ENCODE measurements at places on chromosomes 7 and 10. TPM values are rescaled to one million over a fixed set of nuclear protein-coding genes. Genes with fewer than 3 reads are reported as not detected.

Gene PRSS37
- total RNA-seq: not detected

- H3K36me3 ChIP-seq: no peaks in the 10 kb centered on the region
- DNase-seq: no peak
- H3K27me3 ChIP-seq: no peaks in the 10 kb centered on the region
- H3K4me1 ChIP-seq: peaks cover 39% of the 10 kb centered on the region
- no peak overlapping the region for H3K4me3 ChIP-seq
Observed at GRCh38 chr7:74039337-74039736, 11.4 kb downstream of the ELN start.

Gene LRIT2
- not detected for total RNA-seq

- no peaks in the 10 kb centered on the region for H3K36me3 ChIP-seq
- H3K4me1 ChIP-seq: no peaks in the 10 kb centered on the region
- DNase-seq: no peak
- no peak overlapping the region for H3K27ac ChIP-seq
- no peaks in the 10 kb centered on the region for H3K27me3 ChIP-seq
Observed at GRCh38 chr7:69114374-69114773, 483.9 kb upstream of the AUTS2 start.

DNA sequence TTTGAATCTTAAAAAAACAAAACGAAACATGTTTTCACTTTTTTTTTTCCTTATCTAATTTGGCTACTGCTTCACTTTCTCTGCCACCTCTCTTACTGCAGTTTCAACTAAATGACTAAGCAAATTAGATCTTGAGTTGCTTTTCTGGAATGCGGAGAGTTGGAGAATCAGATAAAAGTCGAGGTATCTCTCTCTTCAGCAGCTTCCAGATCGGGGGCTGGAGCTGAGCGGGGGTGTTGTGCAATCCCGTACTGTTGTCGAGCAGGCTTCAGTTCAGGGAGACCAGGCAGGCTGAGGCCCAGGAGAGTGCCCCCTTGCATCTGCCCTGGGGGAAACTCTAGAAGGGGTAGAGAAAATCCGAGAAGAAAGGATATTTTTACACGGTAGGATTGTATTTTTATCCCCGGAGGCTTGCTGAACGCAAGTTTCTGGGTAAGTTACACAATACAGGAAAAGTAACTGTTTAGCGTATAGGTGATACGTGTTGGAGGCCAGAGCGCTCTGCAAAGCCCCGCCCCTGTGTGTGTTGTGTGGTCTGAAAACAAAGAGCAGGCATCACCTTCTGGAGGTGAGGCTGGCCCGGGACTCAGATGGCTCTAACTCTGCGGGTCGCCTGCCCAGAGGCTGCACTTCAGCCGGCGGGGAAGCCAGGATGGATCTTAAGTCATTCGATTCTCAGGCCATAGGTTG lies 116.6 kb downstream of the KLF6 start:
- no peaks in the 10 kb centered on the region for H3K36me3 ChIP-seq
- DNase-seq: no peak
- H3K27me3 ChIP-seq: no peaks in the 10 kb centered on the region
- no peaks in the 10 kb centered on the region for H3K4me1 ChIP-seq
- no peak overlapping the region for H3K4me3 ChIP-seq
- H3K27ac ChIP-seq: no peak overlapping the region

DNA sequence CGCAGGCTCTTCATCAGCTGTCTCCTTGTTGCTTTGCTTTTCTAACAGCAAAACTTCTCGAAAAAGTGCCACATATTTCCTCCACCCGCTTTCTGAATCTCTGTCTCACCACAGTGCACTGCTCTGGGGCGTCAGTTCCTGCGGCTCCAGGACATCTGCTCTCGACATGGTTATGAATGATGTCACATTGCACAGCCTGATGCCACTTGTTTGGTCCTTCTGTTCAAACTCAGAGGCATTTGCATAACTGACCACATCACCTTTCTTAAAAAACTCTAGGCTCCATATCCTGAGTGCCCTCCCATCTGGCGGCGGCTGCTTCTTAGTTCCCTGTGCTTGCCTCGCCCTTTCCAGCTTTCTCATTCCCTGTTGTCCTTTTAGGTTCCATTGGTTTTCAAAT lies 469.3 kb upstream of the COBL start:
- no peaks in the 10 kb centered on the region for H3K36me3 ChIP-seq
- no peaks in the 10 kb centered on the region for H3K27me3 ChIP-seq
- no peak overlapping the region for H3K4me3 ChIP-seq

Gene CFTR
- 0.06 TPM for total RNA-seq

Gene CYP2C19
- total RNA-seq: not detected

Gene NAT16
- not detected for total RNA-seq

- H3K27me3 ChIP-seq: no peaks in the 10 kb centered on the region
- H3K4me1 ChIP-seq: no peaks in the 10 kb centered on the region
- H3K4me3 ChIP-seq: no peak overlapping the region
- no peaks in the 10 kb centered on the region for H3K36me3 ChIP-seq
Observed at GRCh38 chr10:58727633-58728032, 215.0 kb downstream of the BICC1 start.

- H3K4me1 ChIP-seq: peaks cover 41% of the 10 kb centered on the region
- H3K27me3 ChIP-seq: no peaks in the 10 kb centered on the region
- H3K4me3 ChIP-seq: no peak overlapping the region
- peak; percentile 31 for DNase-seq
- no peak overlapping the region for H3K27ac ChIP-seq
Observed at GRCh38 chr10:132539894-132540293, 2.3 kb downstream of the INPP5A start.

Gene ITGB1
- total RNA-seq: 1,992 TPM

- H3K27me3 ChIP-seq: no peaks in the 10 kb centered on the region
- no peak for DNase-seq
- no peaks in the 10 kb centered on the region for H3K36me3 ChIP-seq
- no peak overlapping the region for H3K27ac ChIP-seq
Observed at GRCh38 chr7:93298671-93299070, 66.5 kb downstream of the VPS50 start.

Gene AKAP9
- total RNA-seq: 23.1 TPM

Gene GFRA1
- total RNA-seq: 46.3 TPM

- no peak for DNase-seq
- H3K4me1 ChIP-seq: no peaks in the 10 kb centered on the region
- H3K27ac ChIP-seq: no peak overlapping the region
- no peaks in the 10 kb centered on the region for H3K36me3 ChIP-seq
Observed at GRCh38 chr7:22831602-22832305, 9.1 kb upstream of the TOMM7 start.

DNA sequence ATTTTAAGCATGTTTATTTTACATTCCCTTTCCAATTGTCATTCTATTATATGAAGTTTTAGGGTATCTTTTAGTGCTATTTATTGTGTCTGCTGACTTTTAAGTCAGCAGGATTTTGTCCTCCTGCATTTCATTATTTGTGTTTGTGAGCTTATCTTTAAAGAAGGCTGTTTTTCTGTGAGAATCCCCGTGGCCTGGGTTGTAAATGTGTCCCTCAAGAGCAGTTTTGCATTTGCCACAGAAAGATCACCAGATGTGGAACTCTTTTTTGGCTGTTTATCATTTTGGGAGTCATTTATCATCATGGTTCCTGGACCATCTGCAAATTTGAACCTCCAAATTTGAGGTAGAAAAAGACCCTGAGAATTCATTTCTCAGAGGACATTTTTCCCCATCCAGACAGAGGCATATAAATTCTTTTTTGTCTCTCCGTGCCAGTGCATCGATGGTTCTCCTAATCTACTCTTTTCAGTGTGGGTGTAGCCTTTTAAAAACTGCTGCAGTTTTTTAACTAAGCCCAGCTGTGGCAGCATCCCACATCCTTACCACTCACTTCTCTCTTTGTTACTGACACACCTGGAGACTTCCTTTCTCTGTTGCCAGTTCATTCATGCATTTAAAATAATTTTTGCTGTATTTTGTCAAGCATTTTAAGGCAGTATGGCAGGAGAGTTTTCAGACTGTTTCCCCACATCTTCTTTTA lies 20.1 kb upstream of the MTURN start:
- no peaks in the 10 kb centered on the region for H3K4me1 ChIP-seq
- no peak overlapping the region for H3K27ac ChIP-seq
- H3K4me3 ChIP-seq: no peak overlapping the region
- no peaks in the 10 kb centered on the region for H3K36me3 ChIP-seq

Gene TMEM213
- not detected for total RNA-seq

Gene EGR2
- total RNA-seq: not detected

DNA sequence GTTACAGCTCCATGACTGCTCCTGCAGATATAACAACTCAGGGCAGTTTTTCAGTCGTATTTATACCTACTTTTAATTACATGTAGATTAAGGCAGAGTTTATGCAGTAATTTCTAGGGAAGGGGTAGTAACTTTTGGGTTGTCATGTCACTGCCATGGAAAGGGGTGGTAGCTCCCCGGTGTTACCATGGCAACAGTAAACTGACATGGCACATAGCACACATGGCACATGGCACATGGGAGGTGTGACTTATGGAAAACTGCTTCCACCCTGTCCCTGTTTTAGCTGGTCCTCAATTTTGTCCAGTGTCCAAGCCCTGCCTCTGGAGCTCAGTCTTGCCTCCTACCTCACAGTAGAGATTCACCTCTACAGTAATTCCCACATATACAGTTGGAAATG lies 3.9 kb upstream of the TOMM7 start:
- no peak overlapping the region for H3K27ac ChIP-seq
- H3K27me3 ChIP-seq: no peaks in the 10 kb centered on the region
- no peak for DNase-seq
- peaks cover 9% of the 10 kb centered on the region for H3K4me1 ChIP-seq

Gene MRLN
- total RNA-seq: not detected

Gene IQUB
- total RNA-seq: 0.08 TPM

DNA sequence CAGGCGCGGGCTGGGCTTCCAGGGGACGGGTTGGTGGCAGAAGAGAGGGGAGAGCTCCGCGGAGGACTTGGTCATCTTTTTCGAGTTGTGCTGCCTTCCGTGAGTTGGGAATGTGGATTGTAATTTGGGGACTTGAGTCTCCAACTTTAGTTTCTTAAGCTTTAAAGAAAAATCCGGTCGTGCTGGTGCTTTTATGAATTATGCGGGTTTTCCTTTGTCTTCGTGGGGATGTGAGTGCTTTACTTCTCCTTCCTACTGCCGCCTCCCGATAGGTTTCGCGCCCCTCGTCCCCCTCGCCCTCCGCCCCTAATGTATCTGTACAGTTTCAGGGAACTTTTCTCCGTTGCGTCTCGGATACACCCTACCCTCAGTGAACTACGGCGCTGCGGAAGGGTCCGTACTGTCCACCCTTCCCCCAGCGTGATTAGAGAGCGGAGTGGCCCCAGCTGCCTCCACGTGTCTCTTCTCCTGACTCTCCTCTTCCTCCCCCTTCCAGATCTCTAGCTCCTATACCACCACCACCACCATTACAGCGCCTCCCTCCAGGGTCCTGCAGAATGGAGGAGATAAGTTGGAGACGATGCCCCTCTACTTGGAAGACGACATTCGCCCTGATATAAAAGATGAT lies 649 bp downstream of the SCD start:
- DNase-seq: no peak
- peaks cover 4% of the 10 kb centered on the region for H3K27me3 ChIP-seq
- H3K27ac ChIP-seq: no peak overlapping the region
- H3K4me3 ChIP-seq: peak overlapping the region; percentile 50
- peaks cover 9% of the 10 kb centered on the region for H3K4me1 ChIP-seq

- H3K4me1 ChIP-seq: no peaks in the 10 kb centered on the region
- H3K36me3 ChIP-seq: no peaks in the 10 kb centered on the region
- H3K27ac ChIP-seq: no peak overlapping the region
- peaks cover 4% of the 10 kb centered on the region for H3K27me3 ChIP-seq
Observed at GRCh38 chr7:155338632-155339320, 41.1 kb downstream of the INSIG1 start.

DNA sequence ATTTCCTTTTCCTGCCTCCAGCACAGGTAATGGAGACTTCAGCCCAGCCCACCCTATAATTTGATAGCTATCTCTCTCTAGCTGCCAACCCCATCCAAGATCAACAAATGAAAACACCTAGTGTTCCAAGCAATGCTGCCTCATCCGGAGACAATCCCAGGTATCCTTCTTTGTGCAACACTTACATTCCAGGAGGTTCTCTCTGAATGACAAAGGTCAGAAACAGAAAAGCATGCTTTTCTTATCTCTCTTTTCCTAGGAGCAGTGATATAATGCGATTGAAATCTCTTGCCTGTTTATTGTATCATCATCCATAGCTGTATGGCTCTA lies 699.3 kb downstream of the INHBA start:
- no peaks in the 10 kb centered on the region for H3K36me3 ChIP-seq
- H3K27me3 ChIP-seq: no peaks in the 10 kb centered on the region
- no peak overlapping the region for H3K27ac ChIP-seq
- no peak for DNase-seq

DNA sequence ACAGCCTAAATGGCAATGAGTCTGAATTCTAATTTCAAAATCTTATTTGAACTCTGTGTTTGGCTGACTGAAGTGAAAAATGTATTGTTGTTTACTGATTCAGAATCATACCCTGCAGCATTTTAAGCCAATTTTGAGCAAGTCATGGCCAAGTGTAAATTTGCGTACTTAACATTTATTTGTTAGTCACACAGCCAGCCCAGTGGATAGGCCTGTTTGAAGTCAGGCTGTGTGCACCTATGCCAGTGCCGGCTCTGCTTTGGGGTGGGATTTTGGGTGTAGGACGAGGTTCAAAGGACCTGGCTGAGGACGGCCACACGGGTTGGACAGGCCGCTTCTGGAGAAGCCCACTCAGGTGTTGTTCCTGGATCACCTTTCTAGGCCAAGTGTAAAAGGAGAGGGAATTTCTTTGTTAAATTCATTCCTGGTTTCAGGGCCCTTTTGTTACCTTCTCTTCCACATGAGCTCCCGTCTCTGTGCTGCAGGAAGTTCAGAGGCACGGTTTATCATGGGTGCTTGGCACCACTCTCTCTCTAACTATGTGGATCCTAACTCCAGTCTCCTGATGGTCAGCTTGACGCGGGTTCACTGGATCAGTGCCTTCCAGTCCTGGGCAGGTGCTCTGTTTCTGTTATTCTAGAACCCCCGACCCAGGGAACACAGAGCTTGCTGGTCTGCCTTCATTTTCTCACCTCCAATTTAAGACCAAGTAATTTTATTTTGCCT lies 84.7 kb downstream of the CCNY start:
- peaks cover 64% of the 10 kb centered on the region for H3K4me1 ChIP-seq
- H3K36me3 ChIP-seq: no peaks in the 10 kb centered on the region
- peak overlapping the region; percentile 84 for H3K27ac ChIP-seq
- no peak for DNase-seq

Gene TCF7L2
- 4.4 TPM for total RNA-seq

DNA sequence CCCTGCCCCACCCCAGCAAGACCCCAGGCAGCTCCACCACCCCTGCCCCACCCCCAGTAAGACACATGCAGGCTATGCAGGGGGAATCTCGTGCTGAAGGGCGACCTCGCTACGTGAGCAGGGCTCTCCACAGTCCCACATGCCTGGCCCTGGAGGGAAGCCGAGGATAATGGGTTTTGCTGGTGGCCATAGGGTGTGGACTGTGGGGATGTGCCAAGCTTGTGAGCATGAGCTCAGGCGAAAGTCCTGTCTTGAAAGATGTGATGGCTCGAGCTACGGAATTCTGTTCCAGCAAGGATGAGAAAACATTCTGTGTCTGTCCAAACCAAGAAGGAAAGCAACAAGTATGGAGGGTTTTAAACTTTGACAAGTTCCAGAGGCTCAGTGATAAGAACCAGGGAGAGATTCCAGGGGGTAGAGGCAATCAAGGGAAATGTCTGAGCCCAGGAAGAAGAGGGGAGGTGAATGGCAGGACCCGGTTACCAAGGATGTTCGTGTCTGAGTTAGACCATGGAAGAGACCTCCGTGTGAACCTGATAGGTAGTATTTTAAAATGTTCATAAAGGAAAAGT lies 63.1 kb downstream of the PYROXD2 start:
- no peak overlapping the region for H3K27ac ChIP-seq
- no peak for DNase-seq
- no peak overlapping the region for H3K4me3 ChIP-seq
- no peaks in the 10 kb centered on the region for H3K36me3 ChIP-seq
- H3K27me3 ChIP-seq: no peaks in the 10 kb centered on the region

- H3K4me1 ChIP-seq: peaks cover 6% of the 10 kb centered on the region
- peak overlapping the region; percentile 96 for H3K27ac ChIP-seq
- peak; percentile 43 for DNase-seq
- no peaks in the 10 kb centered on the region for H3K27me3 ChIP-seq
- peak overlapping the region; percentile 69 for H3K4me3 ChIP-seq
Observed at GRCh38 chr7:92835851-92836488, 403 bp downstream of the CDK6 start.

Gene DIP2C
- 17.5 TPM for total RNA-seq

Measured in SJSA1 (cell line).